MG63 (cell line): ENCODE measurements at places on chromosomes 4 and X. TPM values are rescaled to one million over a fixed set of nuclear protein-coding genes. Genes with fewer than 3 reads are reported as not detected.
A peak's percentile ranks its signal among the peaks of the same experiment; 100 is the strongest.

DNA sequence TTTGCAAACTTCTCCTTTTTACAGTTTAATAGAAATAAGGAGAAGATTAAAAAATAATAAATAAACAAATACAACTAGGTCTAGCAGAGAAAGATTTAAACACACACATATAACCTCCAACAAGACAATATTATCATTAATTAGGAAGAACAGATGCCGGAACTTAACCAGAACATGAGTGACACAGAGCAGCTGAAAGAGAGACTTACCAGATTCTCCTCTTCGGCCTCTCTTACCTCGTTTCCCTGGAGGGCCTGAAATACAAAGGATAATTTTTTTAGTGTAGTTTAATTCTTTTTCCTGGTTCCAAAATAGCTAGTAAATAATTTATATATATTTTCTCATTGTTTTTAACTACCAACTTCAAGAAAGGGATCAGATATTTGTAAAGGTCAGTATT lies 252.5 kb downstream of the COL25A1 start:
- no peak for DNase-seq

CCKAR gene
- 16.8 and 28.2 TPM in 2 replicates for total RNA-seq

FUNDC1 gene
- total RNA-seq = 20.4 and 24.3 TPM in 2 replicates

GRCh38 chr4:163542275-163542674 lies 47.8 kb downstream of the TMA16 start:
- peak; percentile 34 for DNase-seq

DNA sequence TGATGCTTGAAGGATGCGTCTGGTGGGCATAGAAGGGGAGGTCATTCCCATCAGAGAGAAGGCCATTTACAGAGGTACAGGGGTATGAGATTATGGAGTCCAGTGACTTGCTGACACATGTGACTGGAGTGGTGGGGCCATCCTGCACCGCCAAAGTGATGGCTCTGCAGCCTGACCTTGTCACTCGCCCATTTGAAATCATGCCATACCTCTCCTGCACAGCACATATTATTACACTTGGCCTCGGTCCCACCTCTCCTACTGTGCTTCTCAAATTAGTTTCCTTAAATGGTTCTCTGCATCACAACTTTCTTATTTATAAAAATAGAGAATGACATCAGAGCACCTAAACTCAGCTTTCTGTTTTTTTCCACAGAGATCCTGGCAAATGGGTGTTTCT lies 60.7 kb upstream of the HAND2 start:
- DNase-seq = no peak

DNA sequence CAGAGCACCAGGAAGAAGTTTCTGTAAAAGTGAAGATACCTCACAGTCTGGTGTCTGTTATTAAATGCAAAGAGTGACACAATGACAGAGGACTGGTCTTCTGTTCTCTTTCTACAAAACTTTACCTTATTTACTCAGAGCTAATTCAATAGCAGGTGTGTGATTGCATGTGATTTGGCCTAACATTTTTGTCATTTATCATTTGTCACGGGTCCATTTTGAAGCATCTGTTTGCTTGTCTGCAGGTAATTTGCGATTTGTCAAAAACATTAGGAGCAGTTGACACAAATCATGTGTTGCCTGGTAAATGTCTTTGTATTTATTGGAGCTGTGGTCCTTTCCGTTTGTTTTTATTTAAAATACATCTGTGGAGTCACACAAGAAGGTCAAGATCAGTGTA lies 1232.4 kb downstream of the STIM2 start:
- DNase-seq = no peak

DNA sequence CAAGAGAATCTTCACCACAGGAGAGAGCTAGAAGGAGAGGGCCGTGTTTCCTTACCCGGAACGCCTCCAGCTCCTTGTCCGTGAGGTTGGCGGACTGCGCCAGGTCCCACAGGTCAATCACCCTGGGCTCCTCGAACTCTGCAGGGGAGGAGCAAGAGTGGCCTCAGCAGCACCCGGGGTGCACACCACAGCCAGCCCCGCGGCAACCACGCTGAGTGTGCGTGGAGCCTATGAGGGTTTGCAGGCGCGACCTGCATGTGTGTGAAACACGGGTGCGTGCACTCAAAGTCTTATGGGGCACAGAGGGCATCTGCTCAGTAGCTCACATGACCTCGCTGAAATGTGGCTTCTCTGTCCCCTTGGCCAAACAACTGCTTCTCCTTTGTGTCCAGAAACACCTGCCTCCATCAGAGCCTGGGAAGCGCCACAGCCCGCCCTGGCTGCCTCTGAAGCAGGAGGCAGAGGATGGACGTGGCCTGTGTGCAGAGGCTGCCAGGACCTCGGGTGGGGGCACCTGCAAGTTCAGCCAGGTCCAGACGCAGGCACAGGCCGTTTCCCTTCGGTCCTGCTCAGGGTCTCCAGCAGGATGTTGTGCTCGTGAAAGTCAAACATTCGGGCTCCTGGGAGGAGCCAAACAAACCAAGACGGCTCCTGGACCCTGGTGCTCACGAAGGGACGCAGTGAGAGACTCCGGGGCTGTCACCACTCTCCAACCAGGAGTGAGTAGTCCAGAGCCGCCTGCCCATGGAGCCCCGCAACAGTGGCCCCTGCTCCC lies 16.0 kb downstream of the LRPAP1 start:
- DNase-seq = no peak

DNA sequence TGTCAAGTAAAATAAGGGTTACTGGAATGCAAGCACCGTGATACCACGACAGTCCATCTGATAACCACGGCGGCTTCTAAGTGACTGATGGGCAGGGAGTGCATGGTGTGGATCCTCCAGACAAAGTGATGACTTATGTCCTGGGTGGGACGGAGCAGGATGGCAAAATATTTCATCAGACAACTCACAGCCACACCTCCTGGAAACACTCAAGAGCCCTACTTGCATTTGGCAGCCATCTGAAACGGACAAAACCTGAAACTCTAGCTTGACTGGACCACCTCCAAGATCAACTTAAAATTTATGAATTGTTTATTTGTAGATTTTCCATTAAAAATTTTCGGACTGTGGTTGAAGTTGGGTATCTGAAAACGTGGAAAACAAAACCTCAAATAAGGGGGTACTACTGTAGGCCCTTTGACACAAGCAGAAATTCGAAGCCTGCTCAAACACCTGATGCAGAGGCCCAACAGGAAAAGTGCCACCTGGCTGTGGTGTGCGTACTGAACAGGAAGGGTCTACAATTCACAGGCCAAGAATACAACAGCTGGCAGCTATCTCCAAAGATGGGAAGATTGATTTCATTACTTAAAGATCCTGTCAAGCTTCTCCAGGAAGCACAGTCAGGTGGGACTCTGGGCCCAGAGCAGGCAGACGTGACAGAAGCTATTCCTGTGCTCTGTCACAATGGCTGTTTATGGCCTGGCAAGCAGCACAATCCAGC lies 26.0 kb downstream of the LRIT3 start:
- DNase-seq = peak; percentile 21
